ENCODE measurements at places on chromosomes 12 and 14. TPM values are rescaled to one million over a fixed set of nuclear protein-coding genes. Genes with fewer than 3 reads are reported as not detected.

Gene LRRC10
- polyA plus RNA-seq: not detected

Gene SNRNP35
- polyA plus RNA-seq: 53.0 TPM

Gene PCBP2
- 266 TPM for polyA plus RNA-seq

Gene RASSF3
- 8.6 TPM for polyA plus RNA-seq

Gene NKX2-1
- not detected for polyA plus RNA-seq

Gene SLC10A1
- not detected for polyA plus RNA-seq

Gene PLEKHH1
- polyA plus RNA-seq: 48.8 TPM

Gene CMA1
- polyA plus RNA-seq: not detected

Gene KLRG1
- 0.38 TPM for polyA plus RNA-seq

Measured in pancreas (tissue), 10 donors.